ENCODE measurements at places on chromosomes 5 and 9.

DNA sequence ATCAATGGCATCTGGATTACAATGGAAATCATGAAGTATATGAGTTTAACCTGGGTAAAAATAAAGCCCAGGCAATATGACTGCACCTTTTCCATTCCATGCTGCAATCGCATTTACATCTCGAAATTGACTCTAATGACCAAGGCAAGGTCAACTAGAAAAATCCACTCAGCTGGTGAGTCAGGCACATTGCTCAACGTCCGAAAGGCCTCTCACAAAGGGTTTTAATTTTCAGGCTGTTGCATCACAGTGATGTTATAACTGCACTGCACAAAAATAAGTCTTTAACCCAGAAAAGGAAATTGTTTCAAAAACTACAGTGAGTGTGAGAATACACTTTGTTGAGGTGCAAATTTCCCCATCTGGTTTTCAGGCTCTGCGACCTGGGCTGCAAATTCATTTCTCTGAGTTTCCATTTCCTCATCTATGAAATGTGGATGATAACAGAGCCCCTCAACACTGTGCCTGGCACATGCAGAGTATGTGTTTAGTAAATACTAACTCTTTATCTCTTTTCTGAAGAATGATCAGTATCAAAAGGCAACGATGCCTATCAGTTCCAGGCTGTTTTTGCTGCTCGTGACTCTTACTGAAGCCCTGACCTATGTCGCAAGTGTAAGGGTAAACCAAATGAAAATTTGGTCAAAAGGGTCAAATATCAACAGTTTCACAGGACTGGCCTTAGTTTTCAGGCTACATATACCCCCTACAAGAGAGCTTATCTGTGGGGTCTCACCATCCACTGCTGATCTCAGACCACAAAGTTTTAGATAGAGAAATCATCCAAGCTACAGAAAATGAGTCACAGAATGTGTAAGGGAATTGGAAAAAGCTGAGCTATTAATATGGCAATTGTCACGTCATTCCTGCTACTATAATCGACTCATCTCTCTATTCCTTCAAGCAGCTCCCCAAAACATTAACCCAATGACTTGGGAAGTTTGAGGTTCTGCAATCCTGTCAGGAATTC lies 4.1 kb downstream of the NFIL3 start:
- DNase-seq, result no peak

GRCh38 chr9:35935261-35935660 lies 22.7 kb downstream of the OR2S2 start:
- DNase-seq, result no peak

- DNase-seq, result no peak
These were observed 438 bp upstream of the PAPPA start for GRCh38 chr9:116152941-116153764.

- no peak for DNase-seq
These were observed 217.4 kb downstream of the SLIT3 start for GRCh38 chr5:169083394-169084018.

DNA sequence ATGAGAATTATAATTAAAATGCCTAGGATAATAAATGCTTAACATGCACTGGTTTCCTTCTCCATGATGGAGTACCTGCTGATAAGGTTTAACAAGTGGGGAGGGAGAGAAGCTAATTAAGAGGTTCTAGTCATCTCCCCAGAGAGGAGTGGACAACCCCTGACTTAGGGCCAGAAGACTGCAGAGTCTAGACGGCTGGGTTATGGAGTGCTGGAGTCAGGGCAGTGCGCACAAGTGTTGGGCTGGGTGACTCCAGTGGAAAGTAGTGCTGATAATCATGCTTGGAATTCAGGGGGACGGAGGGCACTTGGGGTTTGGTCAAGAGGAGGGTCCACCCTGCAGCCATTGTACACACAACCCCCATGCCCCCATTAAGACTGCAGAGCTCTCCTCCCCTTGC lies 32.8 kb upstream of the TGFBI start:
- no peak for DNase-seq

DNA sequence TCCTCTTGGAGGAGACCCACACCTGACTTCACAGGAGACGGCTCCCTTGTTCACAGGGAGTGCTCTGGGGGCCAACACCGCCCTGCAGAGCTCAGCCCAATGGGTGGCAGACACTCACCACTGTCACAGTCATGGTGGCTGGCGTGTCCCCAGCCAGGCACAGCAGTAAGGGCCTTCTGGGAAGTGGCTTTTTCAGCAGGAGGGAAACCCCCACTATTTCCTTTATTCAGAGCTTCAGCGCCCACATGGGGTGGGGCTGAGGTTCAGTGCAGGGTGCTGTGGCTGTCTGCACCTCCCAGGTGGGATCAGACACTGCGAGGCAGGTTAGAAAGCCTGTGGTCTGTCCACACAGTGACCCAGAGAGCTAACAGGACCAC lies 3.6 kb upstream of the SNAPC4 start:
- DNase-seq, result peak; percentile 32

DNA sequence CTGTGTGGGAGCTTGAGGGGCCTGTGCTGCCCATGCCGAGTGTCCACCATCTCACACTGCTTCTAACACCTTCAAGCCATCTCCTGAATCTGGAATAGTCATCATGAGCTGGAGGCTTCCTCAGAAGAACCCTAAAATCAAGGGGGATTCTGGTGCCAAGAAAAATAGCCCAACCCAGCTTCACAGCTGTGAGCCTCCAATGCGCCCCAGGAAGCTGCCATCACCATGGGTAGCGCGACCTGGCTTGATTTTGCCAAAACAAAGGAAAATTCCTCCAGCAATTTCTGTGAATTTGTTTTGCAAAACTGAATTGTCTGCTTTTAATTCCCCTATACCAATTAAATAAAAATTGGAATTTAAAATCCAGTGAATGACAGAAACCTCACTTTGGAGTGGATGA lies 6.2 kb upstream of the TIFAB start:
- no peak for DNase-seq

DNA sequence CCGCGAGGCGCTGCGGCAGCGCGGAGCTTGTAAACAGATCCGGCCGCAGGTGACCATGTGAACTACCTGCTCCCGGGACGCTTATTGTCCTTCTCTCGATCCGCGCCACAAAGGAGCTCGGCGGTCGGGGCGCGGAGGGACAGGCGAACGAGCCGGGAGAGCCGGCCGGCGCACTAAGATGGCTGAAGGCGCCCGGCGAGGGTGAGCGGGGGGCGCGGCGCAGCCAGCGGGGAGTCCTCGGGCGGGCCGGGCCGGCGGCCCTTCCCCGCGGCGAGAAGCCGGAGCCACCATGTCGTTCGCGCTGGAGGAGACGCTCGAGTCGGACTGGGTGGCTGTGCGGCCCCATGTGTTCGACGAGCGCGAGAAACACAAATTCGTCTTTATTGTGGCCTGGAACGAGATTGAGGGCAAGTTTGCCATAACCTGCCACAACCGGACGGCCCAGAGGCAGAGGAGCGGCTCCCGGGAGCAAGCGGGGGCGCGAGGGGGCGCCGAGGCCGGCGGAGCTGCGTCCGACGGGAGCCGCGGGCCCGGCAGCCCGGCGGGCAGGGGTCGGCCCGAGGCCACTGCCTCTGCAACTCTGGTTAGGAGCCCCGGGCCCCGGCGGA lies 535 bp downstream of the JMY start:
- DNase-seq, result peak; percentile 44

GRCh38 chr5:132681476-132681831 lies 7.7 kb downstream of the IL4 start:
- peak; percentile 70 for DNase-seq

GRCh38 chr9:87540444-87541105 lies 42.9 kb downstream of the DAPK1 start:
- DNase-seq, result no peak

GRCh38 chr5:55701462-55702103 lies 10.5 kb downstream of the SLC38A9 start:
- DNase-seq, result no peak

DNA sequence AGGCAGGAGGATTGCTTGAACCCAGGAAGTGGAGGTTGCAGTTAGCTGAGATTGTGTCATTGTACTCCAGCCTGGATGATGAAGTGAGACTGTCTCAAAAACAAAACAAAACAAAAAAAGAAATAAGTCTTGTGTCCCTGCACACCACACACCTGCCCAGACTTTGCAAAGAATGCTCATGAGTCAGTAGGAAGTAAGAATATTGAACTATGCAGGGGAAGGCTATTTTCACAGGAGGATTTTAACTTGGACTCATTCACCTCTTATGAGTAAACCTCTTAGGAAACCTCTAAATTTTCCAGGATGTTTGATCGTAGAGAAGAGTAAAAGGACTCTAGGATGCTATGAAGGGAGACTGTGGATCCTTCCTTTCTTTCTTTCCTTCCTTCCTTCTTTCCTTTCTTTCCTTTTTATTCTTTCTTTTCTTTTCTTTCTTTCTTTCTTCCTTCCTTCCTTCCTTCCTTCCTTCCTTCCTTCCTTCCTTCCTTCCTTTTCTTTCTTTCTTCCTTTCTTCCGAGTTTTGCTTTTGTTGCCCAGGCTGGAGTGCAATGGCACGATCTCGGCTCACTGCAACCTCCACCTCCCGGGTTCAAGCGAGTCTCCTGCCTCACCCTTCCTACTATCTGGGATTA lies 96.7 kb upstream of the CLINT1 start:
- no peak for DNase-seq

DNA sequence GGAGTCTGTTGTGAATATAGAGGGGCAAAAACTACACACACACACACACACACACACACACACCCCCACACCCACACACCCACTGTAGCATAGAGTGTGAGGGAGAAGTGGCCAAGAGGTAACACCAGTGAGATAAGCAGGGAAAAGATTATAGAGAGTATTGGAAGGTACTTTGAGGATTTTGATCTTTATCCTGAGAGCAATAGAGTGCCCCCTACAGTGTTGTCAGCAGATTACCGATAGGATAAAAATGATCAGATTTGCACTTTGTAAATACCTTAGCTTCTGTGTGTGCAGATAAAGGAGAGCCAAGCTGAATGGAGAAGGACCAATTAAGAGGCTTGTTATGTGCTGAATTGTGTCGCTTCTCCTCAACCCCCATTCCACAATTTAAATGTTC lies 32.3 kb downstream of the ERCC6L2 start:
- DNase-seq, result no peak

DNA sequence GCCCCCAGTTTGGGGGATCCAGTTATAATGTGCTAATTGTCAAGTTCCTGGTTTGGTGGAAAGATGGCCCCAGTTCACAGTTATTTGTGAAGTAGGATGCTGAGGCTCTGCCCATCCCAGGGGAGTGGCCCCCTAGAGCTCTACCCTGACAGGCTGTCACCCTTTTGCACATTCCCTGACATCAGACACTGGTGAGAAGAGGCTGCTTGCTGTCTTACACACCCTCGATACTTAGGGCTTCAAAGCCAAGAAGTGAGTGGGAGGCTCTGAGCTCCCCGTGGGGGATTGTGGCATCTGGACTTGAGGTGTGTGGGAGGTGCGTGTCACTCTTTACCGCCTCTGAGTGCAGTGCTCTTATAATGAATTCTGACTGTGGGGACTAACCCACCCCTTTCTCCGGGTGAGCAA lies 168.5 kb downstream of the DOCK2 start:
- DNase-seq, result peak; percentile 37

GRCh38 chr5:51131266-51131665 lies 252.0 kb upstream of the ISL1 start:
- DNase-seq, result no peak

DNA sequence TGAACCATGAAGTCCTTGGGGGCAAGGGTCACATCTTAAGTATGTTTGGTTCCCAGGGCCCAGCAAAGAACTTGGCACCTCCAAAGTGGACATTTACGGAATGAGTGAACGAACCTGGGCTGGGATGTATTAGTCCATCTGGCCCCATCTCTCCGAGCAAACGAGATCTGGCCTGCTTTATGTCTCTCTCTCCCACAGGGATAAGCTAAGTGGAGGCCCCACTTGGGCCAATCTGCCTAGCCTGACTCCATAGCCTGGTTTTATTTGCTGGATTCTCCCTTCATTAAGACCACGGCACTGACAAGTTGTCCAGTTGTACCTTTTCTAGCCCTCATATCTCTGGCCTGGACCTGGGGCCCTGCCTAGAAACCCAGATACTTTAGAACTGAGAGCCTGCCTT lies 2.1 kb downstream of the TTLL11 start:
- no peak for DNase-seq

- DNase-seq, result no peak
These were observed 11.9 kb downstream of the FYB1 start for GRCh38 chr5:39207345-39208045.

GRCh38 chr5:103523319-103523718 lies 39.3 kb downstream of the NUDT12 start:
- no peak for DNase-seq

DNA sequence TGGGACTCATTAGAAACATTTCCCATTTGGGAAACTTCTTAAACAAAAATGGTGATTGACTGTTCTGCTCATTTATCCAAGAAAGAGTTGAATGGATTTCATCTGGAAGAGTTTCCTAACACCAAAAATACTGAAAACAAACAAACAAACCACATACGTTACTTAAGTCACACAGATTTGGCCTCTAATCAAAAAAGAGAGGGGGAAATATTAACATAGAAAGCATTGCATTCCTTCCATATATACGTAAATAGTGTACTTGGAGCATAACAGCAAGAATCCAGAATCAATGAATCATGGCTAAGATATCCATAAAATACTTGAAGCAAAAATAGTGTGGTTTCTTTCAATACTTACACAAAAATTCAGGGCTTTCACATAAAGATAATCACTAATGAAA lies 189.8 kb upstream of the MAP3K1 start:
- no peak for DNase-seq

GRCh38 chr5:154811653-154812465 lies 38.5 kb downstream of the FAXDC2 start:
- DNase-seq, result peak; percentile 72

DNA sequence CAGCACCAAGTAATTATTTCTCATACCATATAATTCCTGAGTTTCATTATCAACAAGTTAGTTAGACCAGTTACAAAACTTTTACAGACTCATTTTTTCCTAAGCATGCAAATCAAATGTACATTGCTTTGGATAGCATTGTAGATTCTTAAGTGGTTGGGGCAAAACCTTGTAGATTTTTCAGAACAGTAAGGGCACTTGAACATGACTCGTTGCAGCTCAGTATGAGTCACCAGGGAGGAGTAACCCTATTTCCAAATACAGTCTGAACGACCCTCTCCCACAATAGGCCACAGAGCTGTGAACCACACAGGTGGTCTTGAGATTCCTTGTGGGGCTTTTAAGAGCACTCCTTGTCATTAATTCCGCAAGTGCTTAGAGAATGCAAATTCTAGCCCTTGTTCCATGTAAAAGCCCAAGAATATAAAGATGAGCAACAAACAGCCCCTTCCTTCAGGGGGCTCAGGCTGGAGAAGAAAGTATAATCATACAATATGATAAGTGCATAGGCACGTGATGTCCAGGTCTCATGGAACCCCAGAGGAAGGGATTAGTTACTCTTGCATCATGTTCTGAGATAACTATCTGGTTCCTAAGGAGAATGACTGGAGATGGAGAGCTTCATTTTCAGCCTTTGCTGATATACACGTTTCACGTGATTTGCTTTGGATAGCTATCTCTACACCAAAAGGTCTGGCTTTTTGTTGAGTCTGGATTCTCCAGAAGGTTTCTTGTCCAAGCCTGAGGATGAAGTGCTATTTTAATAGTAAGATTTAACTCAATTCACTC lies 295.7 kb downstream of the KCNN2 start:
- DNase-seq, result no peak

- no peak for DNase-seq
These were observed 58.9 kb downstream of the IRX1 start for GRCh38 chr5:3654515-3654914.

Measured in germinal center (tissue), 1 donor.